NCI-H187 treated with DMSO at 0.1 percent for 48 hours (cell line): ENCODE measurements at places on chromosomes 3 and 15.

DNA sequence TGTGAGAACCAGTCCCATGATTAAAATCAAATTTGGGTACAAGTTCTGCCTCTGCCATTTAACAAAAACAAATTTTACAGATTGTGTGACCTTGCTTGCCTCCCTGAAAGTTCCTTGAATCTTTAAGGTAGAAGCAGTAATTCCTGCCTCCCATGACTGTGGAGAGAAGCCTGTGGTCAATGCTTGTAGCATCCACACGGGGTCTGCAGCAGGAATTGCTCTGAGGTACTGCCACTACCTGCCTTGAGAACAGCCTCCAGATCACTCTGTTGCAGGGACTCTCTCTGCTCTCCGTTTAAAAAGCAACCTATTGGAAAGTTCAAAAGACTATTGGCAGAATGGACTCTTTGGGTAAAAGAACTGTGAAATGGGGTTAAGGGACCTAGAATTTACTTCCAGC lies 75.9 kb downstream of the SST start:
- DNase-seq = no peak

- no peak for DNase-seq
Observed at GRCh38 chr3:185639632-185640206, 53.6 kb downstream of the SENP2 start.

- DNase-seq = no peak
Observed at GRCh38 chr3:179768080-179768479, 115.2 kb downstream of the USP13 start.

GRCh38 chr15:40310001-40310959 lies 2.5 kb upstream of the PLCB2 start:
- DNase-seq = no peak

DNA sequence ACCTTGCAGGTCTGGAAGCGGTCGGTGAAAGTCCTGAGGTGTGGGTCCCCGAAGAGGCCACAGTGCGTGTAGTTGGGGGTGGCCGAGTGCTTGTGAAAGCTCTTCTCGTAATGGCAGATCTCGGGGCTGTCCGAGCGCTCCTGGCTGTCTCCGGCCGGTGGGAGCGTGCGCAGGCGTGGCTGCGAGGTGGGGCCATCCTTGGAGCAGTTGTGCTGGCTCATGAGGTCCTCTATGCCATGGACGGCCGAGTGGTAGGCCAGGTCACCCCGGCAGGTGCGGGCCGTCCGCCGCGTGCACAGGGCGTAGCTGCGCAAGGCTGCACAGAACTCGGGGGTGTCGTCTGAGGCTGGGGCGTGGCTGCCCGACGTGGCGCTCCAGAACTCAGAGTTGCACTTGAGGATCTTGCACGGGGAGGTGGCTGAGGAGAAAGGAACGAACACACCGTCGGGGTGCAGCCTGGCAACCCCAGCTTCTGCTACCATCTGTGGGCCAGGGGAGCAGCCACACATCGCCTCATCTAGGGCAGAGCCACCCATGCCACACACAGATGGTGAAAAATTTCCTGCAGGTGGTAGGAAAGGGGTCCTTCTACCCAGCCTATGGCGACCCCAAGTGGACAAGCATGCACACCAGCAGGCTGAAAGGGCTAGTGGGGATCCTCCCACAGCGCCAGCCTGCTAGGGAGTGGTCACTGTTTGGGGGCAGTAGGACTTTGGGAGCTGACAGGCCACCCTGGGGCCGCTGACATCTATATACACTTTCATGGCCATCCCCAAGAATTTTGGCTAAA lies 36.7 kb downstream of the RGMA start:
- DNase-seq = no peak

GRCh38 chr3:193236599-193236998 lies 4.4 kb upstream of the PLAAT1 start:
- DNase-seq = no peak

DNA sequence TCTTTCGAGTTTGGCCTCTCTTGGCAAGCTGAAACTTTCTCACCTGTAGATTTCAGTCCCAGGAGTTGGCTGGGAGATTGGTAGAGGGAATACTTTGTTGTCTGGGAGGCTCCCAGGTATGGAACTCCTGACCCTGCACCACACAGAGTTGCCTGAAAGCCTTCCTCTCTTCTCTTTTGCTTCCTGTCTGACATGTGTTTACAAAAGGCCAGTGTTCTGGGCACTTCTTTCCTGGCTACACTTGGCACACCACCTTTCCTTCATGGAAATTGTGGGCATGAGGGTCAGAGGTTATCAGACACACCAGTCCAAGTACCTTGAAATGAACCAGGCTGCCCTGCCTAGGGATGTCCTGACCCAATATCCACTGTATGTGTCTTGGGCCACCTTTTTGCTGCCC lies 123.7 kb downstream of the ABHD5 start:
- DNase-seq = no peak

GRCh38 chr15:98938105-98938417 lies 69.5 kb downstream of the PGPEP1L start:
- DNase-seq = no peak

DNA sequence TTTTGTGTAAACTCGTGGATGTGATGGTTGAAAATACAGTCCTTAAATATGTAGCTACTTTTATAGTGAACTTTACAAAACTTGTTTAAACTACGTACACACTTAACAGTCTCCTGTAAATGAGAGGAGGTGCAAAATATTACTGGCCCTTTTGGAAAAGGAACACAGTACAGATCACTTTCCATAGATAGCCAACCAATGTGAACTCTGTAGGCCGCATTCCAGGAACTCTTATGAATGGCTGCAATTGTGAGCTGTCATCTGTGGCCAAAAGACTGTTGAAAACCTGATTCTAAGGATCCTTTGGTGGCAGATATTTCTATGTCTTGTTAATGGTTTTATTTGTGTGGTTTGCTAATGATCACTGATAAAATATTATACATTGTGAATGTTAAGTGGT lies 6.2 kb downstream of the TSC22D2 start:
- DNase-seq = no peak

DNA sequence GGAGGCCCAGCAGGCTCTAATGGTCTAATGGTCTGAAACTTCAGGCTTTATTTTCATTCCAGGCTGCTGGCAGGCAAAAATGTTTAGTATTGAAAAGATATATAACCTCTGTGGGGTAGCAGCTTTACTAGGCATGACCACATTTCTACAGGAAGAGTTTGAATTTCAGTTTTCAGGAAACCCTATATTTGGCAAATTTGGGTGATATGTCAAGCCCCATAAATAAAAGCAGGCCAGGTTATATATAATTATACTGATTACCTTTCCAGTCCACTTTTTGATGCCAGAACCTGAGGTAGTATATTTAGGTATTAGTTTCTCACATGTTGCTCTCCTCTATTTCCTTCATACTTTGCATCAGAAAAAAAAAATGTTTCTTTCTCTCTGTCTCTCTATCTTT lies 37.2 kb upstream of the PHLDB2 start:
- no peak for DNase-seq
